Inflammatory macrophage (primary cell): ENCODE measurements at places on chromosomes 6 and 20.
A peak's percentile ranks its signal among the peaks of the same experiment; 100 is the strongest.

- no peak for DNase-seq
These were observed 241.5 kb downstream of the NRN1 start for GRCh38 chr6:5765141-5765760.

DNA sequence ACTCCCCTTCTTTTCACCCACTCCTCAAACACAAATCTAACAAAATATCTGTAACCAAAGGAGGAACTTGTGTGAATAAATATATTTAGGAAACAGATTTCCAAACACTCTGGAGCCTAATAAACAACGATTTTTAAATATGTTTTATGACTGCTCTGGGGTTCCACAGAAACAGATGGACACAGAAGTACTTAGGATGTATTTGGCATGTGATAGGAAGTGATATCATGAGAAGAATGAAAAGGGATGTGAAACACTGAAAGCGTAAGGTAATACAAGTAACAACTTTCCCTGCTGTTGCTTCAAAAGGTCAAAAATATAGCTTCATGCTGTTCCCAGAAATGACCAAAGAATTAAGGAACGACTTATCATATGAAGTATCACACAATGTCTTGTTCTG, 26.1 kb upstream of the ENPP1 start:
- DNase-seq = no peak

- peak; percentile 96 for DNase-seq
These were observed 198.8 kb upstream of the PREP start for GRCh38 chr6:105601541-105602236.

DNA sequence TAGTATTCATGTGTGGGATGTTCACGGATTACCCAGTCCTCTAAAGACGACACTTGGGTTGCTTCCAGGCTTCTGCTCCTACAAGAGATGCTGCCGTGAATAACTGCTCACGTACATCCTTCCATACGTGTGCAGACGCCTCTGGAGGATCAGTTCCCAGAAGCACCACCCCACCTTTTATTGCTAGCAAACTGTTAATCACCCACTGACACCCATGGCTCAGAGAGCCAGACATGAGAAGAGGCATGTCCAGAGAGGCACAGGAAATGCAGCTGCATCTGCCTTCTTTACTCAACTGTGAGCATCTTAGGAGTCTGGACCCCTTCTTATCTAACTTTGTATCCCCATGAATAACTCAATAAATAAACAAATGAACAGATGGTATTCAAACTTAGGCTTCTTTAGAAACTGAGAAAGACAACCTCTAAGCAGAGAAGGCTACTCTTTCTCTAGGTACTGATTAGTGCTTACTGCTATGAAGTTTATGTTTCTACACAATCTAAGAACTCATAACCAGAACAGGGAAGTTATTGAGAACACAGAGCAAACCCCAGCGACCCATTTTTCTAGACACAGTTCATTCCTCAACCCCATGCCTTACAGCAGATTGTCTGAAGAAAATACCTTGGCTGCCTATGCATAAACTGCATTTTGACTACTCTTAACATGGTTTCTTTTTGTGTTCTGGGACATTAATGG, 228.7 kb upstream of the RREB1 start:
- peak; percentile 60 for DNase-seq

GRCh38 chr6:42051268-42051653, 937 bp downstream of the TAF8 start:
- DNase-seq = no peak

DNA sequence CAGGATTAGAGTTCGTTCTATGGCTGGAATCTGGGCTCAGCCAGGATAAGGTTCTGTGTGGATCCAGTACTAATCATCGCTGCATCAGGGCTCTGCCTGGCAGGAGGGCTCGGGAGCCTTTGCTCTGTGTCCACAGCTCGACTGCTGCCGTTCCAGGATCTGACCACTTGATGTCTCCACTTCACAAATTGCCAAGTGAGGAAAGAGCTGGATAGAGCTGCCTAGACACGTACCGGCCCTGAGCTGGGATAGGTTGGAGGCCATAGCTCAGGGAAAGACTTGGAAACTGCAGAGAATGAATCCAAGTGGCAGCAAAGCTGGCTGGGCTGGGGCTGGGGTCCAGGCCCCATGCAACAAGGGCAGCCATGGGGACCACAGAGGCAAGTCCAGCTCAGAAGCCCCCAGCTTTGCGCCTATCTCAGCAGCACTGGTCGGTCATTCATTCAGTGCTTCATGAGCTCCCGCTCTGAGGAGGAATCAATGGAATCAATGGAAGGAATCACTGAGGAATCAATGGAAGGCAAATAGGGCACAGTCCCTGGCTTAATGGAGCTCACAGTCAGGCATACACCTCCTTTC, 38.0 kb upstream of the TOP1 start:
- peak; percentile 85 for DNase-seq

DNA sequence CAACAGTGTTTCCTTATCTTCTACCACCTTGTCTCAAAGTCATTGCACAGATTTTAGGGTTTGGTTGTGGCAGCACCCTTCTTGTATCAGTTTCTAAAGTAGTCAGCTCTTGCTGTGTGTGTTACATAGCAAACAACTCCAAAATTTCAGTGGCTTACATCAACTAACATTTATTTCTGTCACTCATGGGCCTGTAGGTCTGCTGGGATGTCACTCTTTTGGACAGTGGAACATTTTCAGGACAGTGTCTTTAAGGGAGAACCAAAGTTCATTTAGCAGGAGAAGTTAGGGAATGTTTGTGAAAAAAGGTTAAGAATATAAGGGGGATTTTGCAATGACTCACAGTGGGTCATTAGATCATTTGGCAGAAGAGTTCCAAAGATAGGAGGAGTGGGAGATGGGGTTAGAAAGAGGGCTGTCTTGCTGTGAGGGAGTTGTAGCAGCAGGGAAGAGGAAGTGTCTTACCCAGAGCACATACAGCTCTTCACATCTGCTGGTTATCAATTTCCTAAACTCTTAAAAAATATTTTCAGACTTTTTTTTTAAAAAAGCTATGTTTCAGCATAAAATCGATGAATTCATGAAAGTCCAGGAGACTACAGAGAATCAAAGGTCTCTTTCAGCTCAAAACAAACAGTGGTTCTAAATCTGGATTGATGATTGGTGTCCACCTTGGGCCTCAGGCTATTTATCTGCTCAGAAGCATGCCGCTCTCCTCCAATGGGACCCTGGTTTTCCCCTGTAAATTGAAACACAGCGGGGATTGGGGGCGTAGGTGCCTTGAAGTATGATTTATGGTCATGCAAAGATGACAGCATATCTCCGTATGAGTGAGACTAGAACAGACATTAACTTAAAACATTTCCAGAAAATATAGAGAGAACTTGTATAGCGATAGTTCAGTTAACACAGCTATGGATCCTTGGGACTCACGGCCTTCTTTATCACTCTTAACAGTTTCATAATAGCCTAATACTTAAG, 117.3 kb downstream of the B3GAT2 start:
- no peak for DNase-seq

DNA sequence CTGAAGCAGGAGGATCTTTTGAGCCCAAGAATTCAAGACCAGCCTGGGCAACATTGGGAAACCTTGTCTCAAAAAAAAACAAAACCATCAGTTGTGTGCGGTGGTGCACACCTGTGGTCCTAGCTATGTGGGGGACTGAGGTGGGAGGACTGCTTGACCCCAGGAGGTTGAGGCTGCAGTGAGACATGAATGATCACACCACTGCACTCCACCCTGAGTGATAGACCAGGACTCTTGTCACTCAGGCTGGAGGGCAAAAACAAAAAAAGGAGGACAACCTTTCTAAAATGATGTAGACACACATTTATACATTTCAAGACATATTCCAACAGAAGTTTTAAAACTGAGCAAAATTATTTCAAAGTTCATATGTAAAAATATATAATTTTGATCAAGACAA, 45.1 kb downstream of the NOL7 start:
- no peak for DNase-seq
